ENCODE measurements at places on chromosomes 2 and 18.

- DNase-seq: no peak
These were observed 159.2 kb upstream of the SCN7A start for GRCh38 chr2:166653185-166653813.

- no peak for DNase-seq
These were observed 18.4 kb upstream of the CAB39 start for GRCh38 chr2:230694241-230694640.

DNA sequence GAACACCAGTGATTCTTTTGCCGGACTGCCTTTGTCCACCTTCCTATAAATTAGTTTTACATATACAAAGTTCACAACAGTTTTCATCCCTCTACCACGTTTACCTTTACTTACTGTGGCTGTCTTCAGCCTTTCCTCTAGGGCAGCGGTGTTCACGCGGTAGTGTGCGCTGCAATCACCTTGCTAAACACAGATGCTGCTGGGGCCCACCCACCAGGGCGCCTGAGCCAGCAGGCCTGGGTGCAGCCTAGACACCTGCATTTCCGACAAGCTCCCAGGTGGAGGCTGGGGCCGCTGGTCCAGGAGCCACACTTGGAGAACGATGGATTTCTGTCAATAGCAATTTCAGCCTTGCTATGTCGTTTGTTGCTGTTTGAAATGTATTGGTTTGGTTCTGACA, 83.1 kb downstream of the NDUFA10 start:
- no peak for DNase-seq

DNA sequence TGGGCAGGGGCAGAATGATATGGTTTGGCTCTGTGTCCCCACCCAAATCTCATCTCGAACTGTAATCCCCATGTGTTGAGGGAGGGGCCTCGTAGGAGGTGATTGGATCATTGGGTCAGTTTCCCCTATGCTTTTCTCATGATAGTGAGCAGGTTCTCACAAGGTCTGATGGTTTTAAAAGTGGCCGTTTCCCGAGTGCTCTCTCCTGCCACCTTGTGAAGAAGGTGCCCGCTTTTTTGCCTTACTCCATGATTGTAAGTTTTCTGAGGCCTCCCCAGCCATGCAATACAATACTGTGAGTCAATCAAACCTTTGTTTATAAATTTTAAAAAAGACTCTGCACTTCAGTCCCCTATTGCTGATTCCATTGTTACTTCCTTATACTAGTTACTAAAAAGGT, 82.9 kb upstream of the CDKL4 start:
- DNase-seq: no peak

DNA sequence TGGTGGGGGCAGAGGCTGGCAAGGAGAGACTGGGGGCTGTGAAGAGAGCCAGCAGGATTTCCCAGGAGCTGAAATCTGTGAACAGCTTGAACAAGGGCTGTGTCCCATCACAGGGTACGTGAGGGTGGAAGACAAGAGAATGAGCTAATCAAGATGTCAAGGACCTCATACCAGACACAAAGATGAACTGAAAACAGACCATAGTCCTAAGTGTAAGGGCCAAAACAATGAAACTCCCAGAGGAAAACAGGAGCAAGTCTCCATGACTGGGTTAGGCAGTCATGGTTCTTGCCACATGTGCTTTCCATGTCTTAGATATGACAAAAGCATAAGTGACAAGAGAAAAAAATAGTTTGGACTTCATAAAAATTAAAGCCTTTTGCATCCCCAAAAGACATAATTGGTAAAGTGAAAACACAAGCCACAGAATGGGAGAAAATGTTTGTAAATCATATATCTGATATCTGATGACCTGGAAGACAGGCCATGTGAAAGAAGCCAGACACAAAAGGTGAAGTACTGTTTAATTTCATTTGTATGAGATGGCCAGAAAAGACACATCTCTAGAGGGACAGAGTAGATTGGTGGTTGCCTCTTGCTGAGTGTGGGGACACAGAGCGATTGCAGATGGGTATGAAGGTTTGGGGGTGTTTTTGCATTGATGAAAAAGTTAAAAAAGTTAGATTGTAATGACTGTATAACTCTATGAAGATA, 67.6 kb downstream of the FHOD3 start:
- no peak for DNase-seq

DNA sequence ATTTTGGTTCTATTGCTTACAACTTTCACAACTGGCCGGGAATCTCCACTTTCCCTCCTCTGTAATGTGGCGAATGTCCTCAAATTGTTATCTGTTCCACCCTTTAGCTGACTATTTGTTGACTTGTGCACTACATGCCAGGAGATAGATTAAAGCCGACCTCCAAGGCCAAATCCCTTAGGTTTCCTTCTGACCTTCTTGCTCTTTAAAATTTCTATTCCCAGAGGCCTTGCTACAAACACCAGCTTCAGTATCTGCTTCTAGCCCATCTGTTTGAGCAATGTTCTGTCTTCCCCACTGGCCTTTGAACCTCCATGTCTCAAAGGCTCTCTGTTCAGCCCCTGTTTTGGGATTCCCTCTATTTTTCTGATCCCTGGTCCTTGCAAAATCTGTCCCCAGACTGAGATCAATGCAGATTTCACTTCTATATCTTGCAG, 426.2 kb downstream of the LRATD1 start:
- DNase-seq: no peak

DNA sequence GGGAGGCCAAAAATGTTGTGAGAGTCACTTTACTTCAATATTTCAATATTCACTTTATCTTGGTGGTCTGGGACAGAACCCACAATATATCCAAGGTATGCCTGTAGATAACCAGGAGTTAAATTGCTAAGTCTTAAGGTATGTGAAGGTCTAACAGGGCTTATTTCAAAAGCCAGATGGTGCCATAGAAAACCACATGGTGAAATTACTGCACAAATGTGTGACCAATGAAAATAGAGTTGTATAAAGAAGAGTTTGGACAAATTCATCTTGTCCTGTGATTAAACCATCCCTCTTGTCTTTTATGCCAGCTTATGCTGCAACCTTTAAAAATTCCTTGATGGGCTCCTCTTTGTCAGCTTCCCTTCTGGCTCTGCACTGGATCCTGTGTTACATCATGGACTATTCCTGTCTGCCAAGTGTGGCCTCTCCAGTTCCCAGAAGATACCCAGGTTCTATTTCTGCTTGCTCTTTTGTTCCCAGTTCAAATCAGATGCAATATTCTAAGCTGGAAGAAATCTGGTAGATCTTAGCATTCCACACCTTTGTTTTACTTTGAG, 46.8 kb downstream of the ANTXR1 start:
- no peak for DNase-seq

DNA sequence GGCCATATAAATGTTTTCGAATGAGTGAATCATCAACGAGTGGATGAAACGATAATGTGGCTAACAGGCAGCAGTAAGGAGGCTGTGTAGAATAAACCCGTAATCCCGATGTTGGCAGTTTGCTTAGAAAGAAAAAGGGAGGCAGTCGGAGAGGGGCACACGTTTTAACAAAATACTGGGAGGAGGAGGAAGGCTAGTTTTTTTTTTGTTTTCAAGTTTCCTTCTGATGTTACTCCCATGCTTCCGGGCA, 476 bp upstream of the MSH2 start:
- DNase-seq: no peak

DNA sequence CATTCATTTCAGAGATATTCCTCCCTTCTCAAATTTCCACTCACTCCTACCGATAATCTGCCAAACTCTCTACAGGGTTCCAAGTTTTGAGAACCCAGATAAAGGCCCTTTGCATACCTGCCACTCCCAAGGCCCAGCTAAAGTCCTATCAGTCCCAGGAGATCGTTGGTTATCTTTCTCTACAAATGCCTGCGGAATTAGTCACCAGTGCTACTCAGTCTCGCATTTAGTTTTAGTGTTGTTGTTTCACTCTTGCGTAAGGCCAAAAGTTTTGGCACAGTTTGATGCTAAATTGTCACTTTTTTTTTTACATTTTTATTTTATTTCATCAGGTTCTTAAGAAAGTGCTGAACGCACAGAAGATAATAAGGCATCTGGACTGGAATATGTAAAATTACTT, 29.2 kb upstream of the SETBP1 start:
- DNase-seq: no peak

GRCh38 chr2:205383601-205384000, 298.7 kb upstream of the NRP2 start:
- DNase-seq: no peak

- DNase-seq: no peak
These were observed 235.0 kb downstream of the LOXHD1 start for GRCh38 chr18:46421973-46422551.

- DNase-seq: no peak
These were observed 101.2 kb downstream of the NRXN1 start for GRCh38 chr2:50930726-50931125.

DNA sequence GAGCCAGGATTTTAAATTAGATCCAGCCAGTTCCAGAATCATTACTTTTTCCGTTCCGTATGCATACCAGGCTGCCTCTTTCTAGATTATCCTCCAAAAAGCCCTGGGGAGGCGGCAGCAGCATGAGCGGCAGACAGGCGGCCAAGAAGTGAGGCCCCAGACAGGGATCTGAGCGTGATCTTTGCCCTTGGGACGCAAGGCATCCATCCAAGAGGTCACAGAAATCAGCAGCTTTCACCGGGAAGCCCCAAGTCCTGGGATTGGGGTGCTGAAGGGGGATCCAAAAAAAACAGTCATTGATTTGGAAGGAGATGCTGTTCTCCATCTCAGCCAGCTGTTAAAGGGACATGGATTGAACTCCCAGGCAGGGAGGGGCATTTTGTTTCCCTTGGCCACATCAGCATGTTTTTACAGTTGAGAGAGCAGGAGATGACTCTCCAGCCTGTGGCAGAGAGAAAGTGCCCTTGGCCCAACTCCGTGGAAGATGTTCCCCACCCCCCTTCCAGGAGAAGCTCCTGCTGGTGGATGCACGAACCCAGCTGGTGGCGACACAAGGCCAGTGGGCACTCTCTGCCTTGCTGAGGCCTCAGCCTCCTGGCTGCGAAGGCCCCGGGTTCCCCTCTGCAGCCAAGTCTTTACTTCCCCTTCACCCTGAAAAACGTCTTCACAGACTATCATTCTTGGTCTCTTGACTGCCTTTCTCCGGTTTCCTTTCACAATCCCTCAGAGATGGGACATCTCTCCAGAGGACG, 265.6 kb downstream of the ANAPC1 start:
- no peak for DNase-seq

GRCh38 chr2:69299772-69300516, 87.1 kb downstream of the GFPT1 start:
- DNase-seq: no peak

DNA sequence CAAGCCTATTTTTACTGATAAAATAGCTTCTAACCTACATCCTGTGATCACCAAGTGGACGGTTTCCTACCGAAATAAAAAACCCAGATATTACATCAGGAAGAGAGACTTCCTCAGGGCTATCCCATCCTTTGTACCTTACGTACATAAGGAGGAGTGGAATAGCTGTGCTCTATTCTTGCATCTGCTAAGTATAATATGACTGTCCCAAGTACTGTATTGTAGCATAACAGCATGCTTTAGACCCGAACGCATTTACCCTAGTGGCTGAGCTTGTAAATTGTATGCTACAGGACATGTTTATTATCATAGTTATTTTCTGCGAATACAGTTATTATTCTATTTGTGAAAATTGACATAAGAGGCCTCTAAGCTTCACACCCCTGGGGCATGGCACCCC, 302.4 kb downstream of the CLIP4 start:
- no peak for DNase-seq

- no peak for DNase-seq
These were observed 36.4 kb upstream of the SLC1A4 start for GRCh38 chr2:64952511-64953482.

GRCh38 chr2:28247290-28247689, 145.4 kb upstream of the FOSL2 start:
- DNase-seq: no peak

GRCh38 chr2:79799729-79800128, 286.9 kb downstream of the CTNNA2 start:
- DNase-seq: no peak

DNA sequence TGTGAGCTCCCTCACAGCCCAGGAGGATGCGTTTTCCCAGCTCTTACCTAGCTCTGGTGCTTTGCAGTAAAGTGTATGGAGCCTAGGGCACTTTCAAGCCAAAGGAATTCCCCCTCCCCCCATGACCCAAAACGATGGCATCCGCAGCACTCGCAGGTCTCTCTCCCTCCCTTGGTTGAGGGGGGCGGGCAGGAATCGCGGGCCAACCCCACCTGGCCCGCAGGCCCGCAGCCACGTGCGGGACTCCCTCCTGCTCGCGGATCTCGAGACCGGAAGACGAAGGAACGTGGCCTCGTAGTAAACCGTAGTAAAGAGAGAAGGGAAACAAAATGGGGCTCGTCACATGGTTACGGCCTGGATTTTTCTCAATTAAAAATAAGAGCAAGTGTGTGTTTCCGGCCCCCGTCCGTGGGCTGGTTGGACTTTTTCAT, 8.5 kb downstream of the IRS1 start:
- DNase-seq: no peak

DNA sequence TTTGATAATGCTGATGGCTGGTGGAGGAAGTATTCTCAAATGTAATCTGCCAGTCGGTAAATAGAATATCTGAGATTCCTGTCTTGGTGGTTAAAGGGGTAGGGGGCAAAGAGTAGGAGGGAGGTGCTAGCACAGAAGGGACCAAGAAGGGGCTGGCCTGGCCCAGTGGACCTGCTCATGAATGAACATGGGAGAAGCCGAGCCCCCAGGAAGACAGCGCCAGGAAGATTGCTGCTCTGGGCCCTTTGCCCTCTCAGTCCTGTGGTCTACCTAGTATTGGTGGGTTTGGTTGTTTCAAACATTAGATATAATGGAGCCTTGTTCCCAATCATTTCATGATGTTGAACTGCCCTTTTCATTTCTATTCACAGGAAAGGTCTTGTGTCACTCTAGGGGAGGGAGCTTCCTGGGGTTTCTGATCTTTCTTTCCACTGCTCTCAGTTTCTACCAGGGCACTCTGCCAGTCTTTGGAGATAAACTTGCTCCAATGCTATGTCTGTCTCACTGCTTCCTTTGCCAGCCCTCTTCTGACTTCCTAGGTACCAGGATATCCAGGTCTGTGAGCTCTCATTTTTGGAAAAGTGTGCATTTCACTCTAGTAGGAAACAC, 5.3 kb upstream of the MOCOS start:
- DNase-seq: no peak

- no peak for DNase-seq
These were observed 162.1 kb downstream of the BCL2 start for GRCh38 chr18:63157293-63158011.

GRCh38 chr2:12890481-12890991, 173.8 kb downstream of the TRIB2 start:
- no peak for DNase-seq

- no peak for DNase-seq
These were observed 162.1 kb downstream of the SH3RF3 start for GRCh38 chr2:109290887-109291643.

- no peak for DNase-seq
These were observed 17.9 kb upstream of the CAVIN2 start for GRCh38 chr2:191864628-191865374.

DNA sequence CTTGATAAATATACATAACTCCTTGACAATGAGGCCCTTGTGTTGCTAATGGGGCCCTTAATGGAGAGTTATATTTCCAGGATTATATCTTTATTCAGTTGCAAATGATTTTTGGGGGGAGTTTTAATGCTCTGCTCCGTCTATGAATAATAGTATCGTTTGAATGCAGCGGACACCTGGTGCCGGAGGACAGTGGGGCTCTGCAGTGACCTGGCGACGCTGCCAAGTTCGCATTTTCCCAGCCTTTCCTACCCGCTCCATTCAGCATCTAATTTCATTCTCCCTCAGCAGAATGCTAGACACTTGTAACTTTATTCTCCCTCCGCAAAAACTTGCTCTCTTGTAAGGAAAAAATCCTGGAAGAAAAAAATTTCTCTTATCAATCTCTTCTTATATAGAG, 257.6 kb upstream of the SALL3 start:
- no peak for DNase-seq
